ENCODE measurements at places on chromosomes 5 and 9.

DNA sequence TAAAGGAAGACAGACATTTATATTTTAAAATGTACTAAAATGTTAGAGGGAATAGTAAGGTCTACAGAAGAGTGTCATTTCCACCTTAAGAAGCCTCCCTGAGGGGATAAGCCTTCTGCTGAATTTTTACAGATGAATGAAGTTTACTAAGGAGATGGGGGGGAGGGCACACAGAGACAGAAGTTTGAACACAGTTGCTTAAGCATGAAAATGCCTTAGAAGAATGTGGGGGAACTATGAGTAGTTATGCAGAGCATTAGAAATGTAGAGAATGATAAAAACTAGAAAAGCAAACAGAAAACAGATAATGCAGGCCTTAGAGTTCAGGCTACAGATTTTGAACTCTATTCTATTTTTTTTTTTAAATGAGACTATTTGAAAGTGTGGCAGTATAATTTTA, 232.2 kb upstream of the VLDLR start:
- no peak for DNase-seq

DNA sequence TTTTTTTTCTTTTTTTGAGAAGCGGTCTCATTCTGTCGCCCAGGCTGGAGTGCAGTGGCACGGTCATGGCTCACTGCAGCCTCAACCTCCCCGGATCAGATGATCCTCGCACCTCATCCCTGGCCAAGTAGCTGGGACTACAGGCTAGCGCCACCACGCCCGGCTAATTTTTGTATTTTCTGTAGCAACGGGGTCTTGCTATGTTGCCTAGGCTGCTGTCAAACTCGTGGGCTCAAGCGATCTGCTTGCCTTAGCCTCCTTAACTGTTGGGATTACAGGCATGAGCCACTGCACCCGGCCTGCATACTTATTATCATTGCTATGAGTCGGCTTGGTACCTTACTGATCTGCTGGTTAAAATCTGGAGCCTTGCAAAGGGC, 790 bp upstream of the IARS1 start:
- DNase-seq, result no peak

DNA sequence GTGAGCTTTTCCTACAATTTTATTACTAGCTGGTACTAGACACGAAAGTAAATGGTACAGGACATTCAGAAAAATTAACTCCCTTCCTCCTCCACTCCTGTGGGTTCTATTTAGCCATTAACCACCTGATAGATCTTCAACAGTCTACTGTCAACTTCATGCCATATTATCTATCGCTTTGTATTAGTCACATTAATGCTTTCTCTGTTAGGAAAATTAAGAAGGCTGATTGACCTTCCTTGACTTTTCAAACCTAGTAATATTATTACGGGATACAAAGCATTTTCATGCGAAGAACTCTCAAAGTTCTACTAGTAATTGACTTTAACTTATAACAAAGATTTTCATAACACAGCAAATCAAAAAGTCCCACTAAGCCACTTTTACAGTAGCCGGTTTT, 1.2 kb downstream of the TEX10 start:
- no peak for DNase-seq

DNA sequence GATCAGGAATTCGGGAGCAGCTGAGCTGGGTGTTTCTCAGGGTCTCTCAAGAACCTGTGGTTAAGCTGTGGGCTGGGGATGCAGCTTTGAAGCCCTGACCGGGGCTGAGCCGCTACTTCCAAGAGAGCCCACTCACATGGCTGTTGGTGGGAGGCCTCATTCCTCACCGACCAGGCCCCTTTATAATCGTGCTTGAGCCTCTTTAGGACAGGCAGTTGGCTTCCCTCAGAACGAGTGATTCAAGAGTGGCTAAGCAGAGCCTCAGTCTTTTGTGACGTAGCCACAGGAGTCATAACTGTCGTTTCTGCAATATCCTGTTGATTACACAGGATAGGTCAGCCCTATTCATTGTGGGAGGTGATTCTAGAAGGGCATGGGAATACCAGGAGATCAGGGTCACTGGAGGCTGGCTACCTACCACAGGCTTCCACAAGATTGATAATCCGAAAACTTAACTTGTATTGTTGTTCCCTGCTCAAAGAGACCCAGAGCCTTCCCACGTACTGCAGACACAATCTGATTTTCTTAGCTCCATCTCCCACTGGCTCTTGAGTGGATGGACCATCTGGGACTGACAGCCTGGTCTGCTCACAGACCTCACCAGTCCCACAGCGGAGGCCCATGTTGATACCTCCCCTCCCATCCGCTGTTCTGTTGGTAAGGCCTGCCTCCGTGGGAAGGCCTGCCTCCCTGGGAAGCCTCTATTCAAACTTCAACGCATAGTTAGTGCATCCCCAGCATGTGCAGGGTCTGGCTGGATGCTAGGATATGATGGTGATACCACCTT, 3.0 kb upstream of the ERGIC1 start:
- no peak for DNase-seq

DNA sequence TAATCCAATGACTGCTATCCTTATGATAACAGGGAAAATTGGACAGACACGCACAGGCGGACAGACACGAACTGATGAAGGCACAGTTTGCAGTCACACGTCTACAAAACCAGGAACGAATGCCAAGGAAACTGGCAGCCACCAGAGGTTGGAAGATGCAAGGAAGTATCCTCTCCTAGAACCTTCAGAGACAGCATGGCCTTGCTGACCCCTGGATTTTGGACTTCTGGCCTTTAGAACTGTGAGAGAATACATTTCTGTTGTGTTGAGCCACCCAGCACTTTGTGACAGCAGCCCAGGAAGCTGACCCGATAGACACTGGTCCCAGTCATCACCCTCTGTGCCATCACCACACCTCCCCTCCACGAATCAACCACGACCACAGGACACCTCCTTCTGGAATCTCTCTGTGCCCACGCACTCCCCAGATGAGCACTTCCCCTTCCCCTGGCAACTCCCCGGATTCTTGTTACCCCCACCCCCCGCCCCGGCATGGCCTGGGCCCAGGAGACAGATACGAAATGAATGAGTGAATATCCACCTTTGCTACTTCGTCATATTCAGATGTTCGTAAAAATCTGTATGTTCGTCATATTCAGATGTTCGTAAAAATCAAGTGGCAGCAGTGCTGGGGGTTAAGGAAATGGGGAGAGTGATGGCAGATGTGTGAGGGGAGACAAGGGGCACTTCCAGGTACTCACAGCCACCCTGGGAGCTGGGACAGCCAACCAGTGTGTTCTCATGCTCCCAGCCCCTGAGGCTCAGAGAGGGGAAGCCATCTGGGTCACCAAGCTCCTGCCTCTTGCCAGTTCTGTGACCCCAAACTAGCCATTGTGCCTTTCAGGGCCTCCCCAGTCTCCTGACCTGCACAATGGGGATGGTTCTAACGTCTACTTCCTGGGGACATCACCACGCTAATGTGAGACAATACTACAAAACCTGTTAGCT, 18.5 kb downstream of the GBGT1 start:
- no peak for DNase-seq

DNA sequence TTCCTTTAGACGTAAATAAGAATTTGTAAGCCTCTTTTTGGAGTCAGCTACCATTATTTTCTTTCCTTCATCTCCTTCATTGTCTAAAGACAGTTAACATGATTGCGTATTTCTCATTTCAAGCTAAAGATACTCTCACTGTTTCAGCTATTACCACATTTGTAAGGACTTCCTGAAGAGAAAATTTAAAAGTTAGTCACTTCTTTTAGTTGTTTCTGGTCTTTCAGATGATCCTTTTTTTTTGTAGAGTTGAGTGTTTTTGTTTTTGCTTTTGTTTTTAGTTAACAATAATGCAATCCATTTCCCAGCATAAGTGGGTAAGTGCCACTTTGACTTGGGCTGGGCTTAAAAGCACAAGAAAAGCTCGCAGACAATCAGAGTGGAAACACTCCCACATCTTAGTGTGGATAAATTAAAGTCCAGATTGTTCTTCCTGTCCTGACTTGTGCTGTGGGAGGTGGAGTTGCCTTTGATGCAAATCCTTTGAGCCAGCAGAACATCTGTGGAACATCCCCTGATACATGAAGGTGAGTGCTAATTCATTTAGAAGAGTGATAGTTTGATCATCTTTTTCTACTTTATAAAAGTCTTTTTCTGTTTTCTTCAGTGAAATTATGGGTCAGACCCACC, 2.0 kb downstream of the IL31RA start:
- no peak for DNase-seq

Measured in activated naive CD4-positive, alpha-beta T cell treated with anti-CD3 and anti-CD28 coated beads, Interleukin-2, amount 50 U/mL, for 72 hours (primary cell).